GM13977 (cell line): ENCODE measurements at places on chromosomes 3 and 15.

- no peak for DNase-seq
Observed at GRCh38 chr3:195893044-195893395, 15.3 kb downstream of the TNK2 start.

DNA sequence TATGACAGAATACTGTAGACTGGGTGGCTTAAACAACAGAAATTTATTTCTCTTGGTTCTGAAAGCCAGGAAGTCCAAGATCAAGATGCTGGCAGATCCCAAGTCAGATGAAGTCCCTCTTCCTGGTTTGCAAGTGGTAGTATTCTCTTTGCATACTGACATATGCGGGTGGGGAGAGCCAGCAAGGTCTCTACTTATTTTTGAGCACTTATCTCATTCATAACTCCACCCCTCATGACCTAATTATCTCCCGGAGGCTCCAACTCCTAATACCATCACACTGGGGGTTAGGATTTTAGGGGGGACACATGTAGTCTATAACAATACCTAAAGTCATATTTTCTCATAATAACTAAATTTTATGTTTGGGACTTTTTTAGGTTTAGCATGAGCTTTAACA lies 65.3 kb downstream of the BLM start:
- DNase-seq: no peak

DNA sequence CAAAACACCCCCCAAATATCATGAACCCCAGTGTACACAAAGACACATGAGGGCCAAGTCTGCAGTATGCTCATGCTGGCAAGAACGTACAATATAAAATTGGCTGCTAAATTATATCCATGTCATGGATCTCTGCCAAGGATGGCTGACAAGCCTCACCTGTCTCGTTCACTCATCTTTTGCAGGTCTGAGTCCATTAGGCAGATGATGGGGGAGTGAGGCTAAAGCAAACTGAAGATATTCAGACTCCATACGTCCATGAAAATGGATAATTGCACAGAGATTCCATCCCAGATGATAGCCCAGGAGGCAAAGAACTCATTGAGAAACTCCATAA lies 122.3 kb upstream of the PTPRG start:
- no peak for DNase-seq

- DNase-seq: no peak
Observed at GRCh38 chr3:140834266-140835037, 107.2 kb upstream of the SLC25A36 start.

- DNase-seq: no peak
Observed at GRCh38 chr3:45606991-45607712, 12.6 kb downstream of the LIMD1 start.

- no peak for DNase-seq
Observed at GRCh38 chr3:170589113-170589512, 3.2 kb upstream of the SLC7A14 start.

DNA sequence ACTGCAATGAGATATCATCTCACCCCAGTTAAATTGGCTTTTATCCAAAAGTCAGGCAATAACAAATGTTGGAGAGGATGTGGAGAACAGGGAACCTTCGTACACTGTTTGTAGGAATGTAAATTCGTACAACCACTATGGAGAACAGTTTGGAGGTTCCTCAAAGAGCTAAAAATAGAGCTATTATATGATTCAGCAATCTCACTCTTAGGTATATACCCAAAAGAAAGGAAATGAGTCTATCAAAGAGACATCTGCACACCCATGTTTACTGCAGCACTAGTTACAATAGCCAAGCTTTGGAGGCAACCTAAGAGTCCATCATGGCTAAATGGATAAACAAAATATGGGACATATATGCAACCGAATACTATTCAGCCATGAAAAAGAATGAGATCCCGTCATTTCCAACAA lies 68.0 kb upstream of the HES1 start:
- no peak for DNase-seq

- no peak for DNase-seq
Observed at GRCh38 chr3:159818399-159818798, 170.2 kb upstream of the IL12A start.

DNA sequence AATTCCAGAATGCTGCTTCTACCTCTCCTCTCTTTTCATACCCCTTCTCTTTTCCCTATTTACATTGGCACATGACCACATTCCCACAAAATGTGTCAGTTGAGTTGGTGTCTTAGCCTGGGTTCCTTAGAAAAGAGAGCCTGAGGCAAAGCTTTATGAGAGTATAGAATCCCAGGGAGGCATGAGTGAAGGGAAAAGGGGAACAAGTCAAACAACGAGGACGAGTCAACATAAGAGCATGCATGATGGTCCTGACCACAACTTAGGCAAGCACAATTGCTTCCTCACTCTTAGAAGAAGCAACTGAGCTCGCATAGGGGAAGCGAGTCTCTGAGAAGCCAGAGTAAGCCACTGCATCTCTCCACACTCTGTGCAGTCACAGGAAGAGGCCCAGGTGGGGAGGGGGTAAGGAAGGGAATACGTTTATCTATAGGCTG lies 15.4 kb upstream of the ZNF774 start:
- no peak for DNase-seq
